Left lung (tissue), 14 donors: ENCODE measurements at places on chromosomes 12 and 14.

DNA sequence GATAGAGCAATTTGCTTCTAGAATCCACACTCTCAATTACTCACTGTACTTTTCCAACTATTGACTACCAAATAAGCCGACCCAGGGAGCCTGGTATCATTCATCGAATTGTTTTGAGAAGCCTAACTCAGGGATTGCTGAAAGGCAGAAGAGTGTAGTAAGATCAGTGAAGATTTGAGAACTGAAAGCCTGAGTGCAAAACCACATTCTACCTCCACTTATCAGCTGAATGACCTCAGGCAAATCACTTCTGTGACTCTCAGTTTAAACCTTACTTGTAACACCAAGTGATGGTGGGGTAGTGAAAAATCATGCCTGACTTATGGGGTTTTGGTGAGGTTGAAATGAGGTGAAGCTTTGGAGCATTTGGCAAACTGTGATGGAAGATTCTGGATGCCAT is 126.1 kb upstream of the MAX start:
- no peak for DNase-seq

GRCh38 chr14:73825551-73826188 is 26.0 kb upstream of the PTGR2 start:
- peak; percentile 82 for DNase-seq

DNA sequence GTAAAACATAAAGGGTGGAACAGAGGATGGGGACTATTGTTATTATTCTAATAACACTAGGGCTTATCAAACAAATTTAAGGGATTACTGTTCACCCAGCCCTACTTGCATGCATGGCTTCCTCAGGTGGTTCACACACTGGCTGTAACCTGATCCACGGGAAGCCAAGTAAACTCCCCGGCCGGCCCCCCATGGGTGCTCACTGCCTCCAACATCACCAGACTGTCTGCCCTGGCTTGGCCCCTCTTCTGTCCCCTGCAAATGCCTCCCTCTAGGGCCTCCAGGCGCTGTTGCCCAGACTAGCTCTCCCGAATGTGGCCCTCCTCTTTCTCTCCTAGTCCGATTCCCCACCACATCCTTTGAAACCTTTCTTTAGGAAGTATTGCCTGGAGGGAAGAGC is 18.6 kb downstream of the FAIM2 start:
- DNase-seq = no peak

DNA sequence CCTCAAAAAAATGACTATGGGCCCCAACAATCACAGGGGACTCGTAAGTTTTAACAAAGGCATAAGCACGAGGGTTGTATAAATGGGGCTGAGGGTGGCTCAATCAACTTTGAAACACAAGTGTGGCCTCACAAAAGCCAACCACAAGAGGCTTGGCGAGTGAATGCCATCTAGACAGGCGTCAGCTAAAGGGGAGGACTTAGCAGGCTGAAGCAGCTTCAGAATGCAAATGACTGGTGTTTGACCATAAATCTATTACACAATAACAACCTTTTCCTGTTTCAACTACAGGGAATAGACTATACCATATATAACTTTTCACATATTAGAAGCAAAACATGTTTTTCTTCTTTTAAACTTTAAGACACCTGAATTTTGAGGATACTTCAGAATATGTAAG is 777.9 kb downstream of the FSCB start:
- DNase-seq = peak; percentile 2

GRCh38 chr12:56162468-56163290 is 4.5 kb downstream of the MYL6 start:
- no peak for DNase-seq

- peak; percentile 83 for DNase-seq
These were observed 101.0 kb downstream of the BEGAIN start for GRCh38 chr14:100486025-100486828.

- no peak for DNase-seq
These were observed 215.0 kb downstream of the BMP4 start for GRCh38 chr14:53741479-53742232.
